ENCODE measurements at places on chromosomes 1 and 21.

- DNase-seq: no peak
Measured at GRCh38 chr21:34926803-34927467, 122.2 kb downstream of the RUNX1 start.

DNA sequence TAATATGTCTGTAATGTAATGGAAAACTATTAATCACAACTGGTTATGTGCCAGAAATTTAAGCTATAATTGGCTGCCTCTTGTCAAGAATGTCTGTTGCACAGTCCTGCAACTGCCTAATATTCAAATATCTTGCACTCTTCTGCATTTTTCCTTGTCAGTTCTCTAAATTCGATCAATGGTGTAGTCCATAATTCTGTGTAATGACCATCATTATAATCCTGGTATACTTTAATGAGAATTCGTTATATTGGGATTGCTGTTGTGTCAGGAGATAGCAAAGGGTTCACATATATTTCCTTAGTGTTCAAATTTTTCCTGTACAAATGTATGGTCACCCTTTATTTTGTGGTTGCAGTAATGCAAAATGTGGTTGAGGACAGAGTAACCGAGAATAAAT, 4.8 kb downstream of the NTNG1 start:
- DNase-seq: peak; percentile 6

- no peak for DNase-seq
Measured at GRCh38 chr1:41681331-41682098, 197.0 kb upstream of the EDN2 start.

DNA sequence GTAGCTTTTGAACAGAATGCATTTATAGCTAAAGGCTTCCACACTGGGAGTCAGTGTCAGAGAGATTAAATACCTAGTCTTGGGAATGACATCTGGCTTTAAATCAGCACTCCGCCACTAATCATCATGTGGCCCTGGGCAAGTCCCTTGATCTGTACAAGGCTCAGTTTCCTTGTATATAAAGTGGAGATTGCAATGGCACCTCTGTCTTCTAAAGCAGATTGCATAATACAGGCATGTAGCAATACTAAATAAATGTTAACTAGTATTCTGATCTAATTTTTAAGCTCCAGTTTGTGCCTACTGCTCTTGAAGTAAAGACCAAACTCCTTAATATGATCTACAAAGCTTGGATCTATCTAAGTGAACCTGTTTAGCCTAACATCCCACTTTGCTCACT, 249.4 kb downstream of the PLPP3 start:
- no peak for DNase-seq

GRCh38 chr1:225362805-225363204, 65.0 kb downstream of the LBR start:
- DNase-seq: no peak

GRCh38 chr1:201501812-201502510, 5.0 kb downstream of the CSRP1 start:
- no peak for DNase-seq

GRCh38 chr1:17423781-17424245, 15.7 kb downstream of the RCC2 start:
- no peak for DNase-seq

DNA sequence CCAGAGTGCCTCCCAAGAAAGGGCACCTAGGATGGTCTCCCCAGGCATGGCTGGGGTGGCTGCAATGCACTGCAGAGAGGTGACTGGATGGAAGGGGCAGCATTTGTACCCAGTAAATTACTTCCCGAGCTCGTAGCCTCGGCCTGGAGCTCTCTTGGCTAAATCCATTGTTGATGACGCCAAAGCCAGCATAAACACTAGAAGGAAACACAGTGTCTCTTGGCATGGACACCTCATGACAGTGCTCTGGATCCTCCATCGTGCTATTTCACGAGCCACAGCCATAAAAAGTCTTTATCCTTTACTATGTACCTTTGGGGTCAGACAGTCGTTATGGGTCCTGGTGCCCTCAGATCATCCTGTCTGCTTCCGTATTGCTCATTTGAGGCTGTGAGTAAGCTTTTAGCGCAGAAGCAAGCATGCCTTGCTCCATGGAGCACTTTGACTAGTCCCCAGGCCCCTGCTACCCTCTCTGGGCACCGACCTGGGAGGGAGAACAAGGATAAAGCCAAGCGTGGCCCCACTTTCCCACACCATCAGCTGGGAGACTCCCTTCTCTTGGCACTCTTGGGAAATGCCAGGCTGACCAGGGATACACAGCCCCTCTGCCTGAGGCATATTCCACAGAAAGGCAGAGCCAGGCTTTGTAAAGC, 10.3 kb upstream of the PRELP start:
- no peak for DNase-seq

GRCh38 chr1:108605633-108606032, 45.7 kb downstream of the EEIG2 start:
- no peak for DNase-seq

DNA sequence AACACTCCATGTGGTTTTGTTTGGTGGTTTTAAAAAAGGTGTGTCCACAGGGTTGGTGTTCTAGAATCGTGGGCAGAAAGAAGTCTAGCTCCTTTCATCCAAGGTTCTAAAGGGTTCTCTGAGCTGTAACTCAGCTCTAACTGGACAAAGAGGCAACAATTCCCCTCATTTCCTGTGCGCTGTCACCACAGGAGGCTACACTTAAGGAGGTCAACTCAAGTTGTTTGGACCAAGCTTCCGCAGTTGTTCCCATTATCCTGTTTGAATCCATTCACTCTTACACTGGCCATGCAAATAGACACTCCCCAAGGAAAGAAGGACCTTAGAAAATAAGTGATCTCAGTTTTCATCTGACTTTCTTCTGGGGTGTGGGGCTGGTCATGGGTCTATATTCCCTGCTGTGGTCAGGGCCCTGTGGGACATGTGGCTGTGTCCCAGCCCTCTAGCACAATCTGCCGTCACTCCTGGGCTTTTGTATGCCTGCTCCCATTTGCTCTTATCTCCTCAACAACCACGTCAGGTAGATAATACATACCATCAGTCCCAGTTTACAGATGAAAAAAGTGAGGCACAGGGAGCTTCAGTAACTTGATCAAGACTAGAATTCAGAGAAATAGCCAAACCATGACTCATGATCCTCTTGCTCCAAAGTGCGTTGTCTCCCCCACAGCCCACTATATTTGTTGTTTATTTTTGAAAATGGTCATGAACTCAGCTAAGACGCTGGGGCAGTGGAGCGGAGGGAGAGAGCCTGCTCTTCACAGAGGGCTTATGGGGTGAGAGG, 103.6 kb downstream of the RHOU start:
- DNase-seq: no peak

GRCh38 chr1:10459184-10459583, 9.4 kb downstream of the CORT start:
- DNase-seq: no peak

- DNase-seq: no peak
Measured at GRCh38 chr1:18606443-18607288, 24.0 kb upstream of the PAX7 start.
